Activated CD8-positive, alpha-beta memory T cell treated with anti-CD3 and anti-CD28 coated beads for 1 hour (primary cell): ENCODE measurements at places on chromosomes 12 and 14.

DNA sequence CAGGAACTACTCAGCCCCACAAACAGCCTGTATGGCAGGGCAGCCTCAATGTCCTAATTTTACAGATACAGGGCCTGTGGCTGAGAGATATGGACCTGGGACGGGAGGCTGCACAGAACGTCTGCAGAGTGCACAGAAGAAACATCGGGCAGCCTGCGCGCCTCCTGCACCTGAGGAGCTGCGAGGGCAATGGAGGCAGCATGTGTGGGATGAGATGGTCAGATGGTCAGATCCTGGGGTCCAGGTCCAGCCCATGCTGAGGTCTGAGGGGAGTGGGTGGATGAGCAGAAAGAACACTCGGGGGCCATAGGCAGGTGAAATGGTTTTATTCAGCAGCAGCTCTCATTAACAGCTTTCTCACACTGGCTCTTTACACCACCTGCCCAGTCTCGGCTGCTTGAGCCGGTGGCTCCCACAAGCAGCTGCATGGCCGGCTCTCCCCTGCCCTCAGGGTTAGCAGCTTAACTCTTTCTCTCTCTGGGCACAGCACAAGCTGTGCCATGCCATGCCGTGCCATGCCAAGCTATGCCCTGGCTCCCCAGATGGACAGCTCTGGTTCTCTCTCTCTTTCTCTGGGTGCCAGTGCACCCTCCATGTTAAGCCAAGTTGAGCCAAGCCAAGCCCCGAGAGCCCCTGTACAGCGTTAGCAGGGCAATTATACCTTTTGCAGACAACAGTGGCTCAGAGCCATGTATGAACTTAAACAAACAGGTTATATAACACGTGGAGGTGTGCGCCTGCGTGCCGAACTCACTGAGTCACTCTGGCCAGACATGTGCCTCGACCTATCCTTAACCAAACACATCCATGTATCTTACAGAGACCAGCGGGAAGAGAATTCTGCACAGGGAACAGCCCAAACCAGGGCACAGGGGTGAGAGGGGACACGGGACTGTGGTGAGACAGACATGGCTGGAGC, 47.6 kb downstream of the RIMBP2 start:
- DNase-seq: no peak

DNA sequence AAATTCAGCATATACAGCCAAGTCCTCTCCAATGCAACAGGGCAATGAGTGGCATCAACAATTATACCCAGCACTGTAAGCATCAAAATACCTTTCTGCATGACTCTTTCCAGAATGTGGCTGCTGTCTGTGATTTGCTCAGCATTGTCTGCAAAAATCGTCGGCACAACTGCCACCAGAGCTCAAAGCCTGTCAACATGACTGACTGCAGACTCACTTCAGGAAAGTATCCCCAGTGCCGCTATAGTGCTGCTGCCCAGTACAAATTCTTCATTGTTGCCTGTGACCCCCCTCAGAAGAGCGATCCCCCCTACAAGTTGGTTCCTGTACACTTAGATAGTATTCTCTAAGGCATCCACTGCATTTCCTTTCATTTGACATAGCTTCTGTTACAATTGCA, 735 bp downstream of the RNASE6 start:
- no peak for DNase-seq

DNA sequence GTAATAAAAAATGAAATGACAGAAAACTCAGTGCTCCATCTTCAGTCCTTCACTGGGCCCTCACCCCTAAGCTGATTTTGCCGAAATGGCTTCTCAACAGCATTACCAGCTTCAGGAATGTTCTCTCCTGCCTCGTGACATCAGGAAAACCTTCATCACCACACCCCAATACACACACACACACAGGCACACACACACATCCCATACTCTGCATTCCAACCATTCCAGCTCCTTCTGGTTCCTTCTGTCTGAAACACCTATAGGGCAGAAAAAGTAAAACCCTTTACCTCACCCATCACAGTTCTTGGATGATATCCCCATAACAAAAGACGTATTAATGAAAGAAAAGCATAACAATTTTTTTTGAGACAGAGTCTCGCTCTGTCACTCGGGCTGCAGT, 75.9 kb downstream of the CCDC60 start:
- DNase-seq: no peak

- DNase-seq: no peak
These were observed 106.5 kb upstream of the PRKD1 start for GRCh38 chr14:30034152-30034551.
